AG08395 (cell line): ENCODE measurements at places on chromosomes 2 and 18.
A peak's percentile ranks its signal among the peaks of the same experiment; 100 is the strongest.

DNA sequence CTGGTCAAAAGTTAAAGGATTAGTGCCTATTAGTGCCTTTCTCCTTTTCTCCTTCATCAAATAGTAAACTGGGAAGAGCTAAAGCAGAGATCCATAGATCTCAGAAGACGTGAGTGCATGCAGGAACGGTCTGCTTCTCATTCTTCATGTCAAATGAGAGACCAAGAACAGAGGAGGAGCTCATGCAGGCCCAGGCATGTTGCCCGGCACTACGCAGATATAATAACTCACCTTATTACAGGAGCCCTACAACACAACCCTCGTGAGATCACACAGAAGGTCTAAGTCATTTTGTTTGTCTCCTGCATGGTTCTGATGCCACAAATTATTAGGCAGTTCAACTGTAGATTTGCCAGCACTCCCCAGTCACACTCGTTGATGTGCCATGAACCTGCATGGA, 71.8 kb downstream of the CMPK2 start:
- DNase-seq, result no peak

GRCh38 chr2:105592288-105592687, 152.4 kb upstream of the NCK2 start:
- DNase-seq, result no peak

DNA sequence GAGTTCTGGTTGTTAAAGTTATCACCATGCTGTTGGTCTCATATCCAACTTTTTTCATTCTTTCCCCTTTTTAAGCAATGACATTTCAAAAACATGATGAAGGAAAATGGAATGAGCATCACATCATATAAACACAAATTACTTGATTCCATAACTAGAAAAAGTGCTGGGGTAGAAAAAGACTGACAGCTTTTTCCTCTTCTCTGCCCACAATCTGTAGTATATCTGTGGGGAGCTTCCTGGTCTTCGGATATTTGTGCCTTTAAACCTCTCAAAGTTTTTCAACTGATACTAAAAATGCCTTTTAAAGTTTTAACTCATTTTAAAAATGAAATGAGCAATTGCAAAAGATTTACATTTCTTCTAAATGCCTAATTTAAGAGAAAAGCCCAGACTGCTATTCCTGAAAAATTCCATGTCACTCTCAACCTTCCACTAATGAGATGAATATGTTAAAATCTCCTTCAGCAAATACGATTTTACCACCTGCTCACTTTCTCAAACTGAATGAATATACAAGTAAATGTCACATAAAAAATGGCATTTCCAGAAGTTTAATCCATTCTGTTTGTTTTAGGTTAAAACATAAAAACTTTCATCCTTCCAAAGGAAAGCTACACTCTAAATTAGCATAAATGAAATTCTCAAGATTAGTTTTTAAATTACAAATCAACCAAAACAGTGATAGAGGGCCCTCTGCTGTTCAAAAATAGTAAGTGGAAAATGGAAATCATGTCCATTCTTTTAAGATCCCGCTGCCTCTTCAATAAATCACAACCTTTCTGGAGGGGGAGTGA, 2.1 kb downstream of the DNAH7 start:
- peak; percentile 40 for DNase-seq

GRCh38 chr2:233430081-233430480, 75.8 kb downstream of the DGKD start:
- no peak for DNase-seq

DNA sequence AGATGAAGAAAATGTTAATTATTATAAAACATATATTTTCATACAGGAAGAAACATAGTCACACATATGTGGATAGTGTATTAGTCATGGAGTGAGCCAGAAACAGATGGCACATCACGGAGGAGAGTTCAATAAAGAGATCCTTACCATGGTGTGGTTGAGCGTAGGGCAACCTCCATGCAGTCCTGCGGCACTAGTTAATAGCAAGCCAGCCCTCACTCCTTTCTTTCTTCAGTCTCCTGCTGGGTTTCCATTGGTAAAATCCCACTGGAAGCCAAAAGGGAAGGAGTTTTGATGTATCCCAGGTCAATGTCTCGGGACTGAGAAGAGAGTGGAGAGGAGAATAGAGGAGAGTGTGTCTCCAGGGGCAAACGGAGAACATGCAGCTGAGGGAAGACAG, 328.1 kb downstream of the NR4A2 start:
- no peak for DNase-seq

DNA sequence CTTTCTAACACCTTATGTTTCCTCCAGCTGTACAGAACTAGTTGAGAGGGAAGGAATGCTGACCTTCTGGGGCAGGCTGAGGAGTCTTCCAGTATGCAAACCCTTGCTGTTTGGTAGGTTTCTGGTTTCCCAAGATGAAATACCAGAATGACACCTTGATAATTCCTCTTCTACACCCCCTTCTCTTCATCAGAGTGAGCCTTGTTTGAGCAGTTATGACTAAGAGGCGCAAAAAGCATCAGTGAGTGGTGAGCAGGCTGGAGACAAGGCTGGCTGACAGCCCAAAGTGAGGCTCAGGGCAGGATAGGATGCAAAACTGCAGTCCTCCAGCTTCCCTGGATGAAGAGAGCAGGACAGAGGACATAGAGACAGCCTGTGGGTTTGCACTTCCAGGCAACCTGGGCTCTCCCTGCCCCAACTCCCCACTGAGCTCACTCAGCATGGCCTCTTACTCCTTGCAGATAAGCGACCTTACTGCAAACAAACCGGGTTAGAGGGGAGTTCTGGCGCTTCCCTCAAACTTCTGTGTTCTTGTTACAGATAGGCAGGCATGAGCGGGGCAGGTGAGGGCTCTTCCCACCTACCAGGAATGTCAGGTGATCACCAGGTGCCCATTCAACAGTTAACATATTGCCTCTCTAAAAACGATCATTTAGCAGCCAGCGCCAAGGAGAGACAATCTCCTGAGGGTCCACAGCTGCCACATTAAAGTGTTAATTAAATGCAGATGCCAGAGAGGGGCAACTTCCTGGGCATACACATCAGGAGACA, 5.4 kb downstream of the MPPE1 start:
- no peak for DNase-seq

- DNase-seq, result no peak
Measured at GRCh38 chr2:109674894-109675534, 60.9 kb downstream of the SOWAHC start.

- no peak for DNase-seq
Measured at GRCh38 chr2:54550547-54550946, 94.4 kb downstream of the SPTBN1 start.

GRCh38 chr2:187642498-187642897, 88.3 kb upstream of the TFPI start:
- DNase-seq, result no peak

DNA sequence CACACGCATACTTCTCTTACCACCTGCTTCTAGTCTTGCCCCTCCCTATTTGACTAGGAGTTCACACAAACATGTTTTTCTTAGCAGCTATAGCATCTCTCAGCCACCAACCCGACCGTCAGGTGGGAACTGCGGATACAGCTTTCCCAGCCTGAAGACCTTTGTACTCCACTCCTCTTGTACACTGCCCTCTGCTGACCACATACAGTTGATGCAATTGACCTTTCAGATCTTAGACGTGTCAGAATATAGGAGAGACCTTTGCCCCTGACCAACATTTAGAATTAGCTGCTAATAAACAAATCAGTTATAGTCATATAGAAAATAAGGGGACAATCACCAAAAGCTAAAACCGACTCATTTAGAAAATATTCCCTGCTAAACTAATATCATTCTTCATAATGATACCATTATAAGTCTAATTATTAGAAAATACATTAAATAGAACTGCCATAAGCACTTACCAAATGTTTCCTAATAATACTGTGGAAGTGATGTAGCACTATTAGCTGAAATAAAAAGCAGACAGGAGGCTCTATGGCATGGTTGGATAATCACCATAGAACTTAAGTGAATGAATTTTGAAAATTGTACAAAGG, 208.4 kb downstream of the RAD51AP2 start:
- peak; percentile 5 for DNase-seq

DNA sequence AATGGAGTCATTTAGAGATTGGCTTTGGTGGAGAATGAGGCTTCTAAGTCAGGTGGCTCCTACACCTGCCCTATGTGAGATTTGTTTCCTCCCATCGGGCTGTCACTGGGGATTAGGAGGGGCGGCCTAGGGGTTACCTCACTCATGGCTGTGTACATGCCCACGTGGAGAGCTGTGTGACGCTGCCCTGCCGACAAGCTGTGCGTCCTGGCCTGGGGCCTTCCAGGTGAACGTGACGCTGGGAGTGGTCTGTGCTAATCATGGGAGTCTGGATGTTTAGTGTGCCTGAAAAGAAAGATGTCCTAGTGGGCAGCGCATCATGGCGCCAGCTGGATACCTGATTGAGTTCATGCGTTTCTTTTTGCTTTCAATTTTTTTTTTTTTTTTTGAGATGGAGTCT, 14.0 kb downstream of the ASB1 start:
- no peak for DNase-seq

- no peak for DNase-seq
Measured at GRCh38 chr2:234091432-234091879, 41.0 kb downstream of the SPP2 start.

DNA sequence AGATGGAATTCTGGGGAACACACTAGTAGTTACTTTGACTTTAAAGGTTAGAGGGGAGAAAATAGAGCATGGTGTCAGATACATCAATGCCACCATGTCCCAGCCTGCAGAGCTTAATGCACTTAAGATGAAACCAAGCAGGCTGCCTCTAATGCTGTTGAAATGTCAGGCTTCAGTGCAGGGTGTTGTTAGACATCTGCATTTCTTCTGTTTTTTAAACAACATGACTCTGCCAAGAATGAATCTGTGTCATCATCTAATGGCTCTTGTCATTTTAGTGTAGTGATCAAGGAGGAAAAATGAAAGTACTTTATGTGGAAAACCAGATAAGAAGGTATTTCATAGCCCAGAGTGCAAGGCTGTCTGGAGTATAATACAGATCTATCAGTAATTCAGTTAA, 29.9 kb downstream of the LYPD1 start:
- DNase-seq, result no peak

DNA sequence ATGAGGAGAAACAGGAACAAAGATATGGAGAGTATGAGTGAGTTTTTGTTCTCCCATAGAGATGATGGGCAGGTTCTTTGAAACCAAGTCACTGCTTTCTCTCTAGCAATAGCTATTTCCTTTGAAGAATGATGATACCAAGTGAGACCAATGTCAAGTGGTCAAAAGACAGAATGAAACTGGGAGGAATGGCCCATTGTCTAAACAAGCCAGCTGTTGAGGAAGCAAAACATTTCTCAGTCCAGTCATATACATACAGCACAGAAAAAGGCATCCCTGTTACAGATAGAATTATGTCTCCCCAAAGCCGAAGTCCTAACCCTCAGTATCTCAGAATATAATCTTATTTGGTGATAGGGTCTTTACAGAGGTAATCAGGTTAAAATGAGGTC, 66.1 kb upstream of the EPC2 start:
- no peak for DNase-seq

GRCh38 chr2:68796295-68796905, 61.8 kb downstream of the ARHGAP25 start:
- no peak for DNase-seq

DNA sequence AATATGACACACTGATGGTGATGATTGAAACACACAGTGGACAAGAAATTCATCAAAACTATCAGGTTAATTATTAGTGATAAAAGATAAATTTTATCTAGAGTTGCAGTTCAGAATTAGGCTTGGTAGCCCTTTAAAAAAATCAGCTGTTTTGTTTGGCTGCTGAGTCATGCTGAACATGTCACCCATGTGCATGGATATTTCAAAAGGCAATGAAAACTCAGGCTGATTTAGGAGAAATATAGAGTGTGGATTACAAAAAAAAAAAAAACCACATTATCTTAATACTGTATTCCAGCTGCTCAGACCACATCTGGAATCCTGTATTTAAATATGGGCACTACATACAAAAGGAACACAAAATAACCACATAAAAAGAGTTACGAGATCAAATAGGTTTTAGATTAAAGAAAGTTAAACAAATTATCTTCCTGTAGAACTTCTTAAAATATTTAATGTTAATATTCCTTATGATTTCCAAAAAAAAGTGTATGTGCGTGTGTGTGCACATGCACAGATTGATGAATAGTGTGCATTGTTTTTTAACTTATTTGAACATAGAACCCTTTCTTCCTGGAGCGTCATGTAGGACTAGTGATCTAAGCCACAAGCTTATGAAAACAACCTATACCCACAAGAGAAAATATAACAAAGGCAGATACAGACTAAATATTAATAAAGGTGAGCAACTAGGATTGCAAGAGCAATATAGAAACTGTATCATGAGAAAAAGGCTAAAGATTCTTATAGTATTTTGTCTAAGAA, 186.2 kb downstream of the STK39 start:
- peak; percentile 70 for DNase-seq

DNA sequence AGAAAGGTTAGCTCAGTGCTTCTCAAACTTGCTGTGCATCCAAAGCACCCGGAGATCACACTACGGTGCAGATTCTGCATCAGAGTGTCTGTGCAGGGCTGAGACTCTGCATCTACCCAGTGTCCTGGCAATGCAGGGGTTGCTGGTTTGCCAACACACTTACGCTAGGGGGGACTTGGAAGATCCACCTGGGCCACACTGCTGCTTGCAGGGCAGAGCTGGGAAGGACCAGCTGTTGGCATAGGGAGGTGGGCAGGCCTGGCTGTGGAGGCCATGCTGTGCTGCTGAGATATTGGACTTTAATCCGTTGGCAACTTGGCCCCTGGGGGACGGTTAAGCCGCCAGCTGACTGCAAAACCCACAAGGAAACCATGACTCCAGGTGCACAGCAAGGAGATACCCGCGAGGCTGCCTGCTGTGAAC, 397.6 kb upstream of the HS6ST1 start:
- DNase-seq, result no peak

- no peak for DNase-seq
Measured at GRCh38 chr2:62283147-62283546, 87.2 kb downstream of the B3GNT2 start.

GRCh38 chr2:80086831-80087230, 217.7 kb downstream of the LRRTM1 start:
- peak; percentile 87 for DNase-seq

DNA sequence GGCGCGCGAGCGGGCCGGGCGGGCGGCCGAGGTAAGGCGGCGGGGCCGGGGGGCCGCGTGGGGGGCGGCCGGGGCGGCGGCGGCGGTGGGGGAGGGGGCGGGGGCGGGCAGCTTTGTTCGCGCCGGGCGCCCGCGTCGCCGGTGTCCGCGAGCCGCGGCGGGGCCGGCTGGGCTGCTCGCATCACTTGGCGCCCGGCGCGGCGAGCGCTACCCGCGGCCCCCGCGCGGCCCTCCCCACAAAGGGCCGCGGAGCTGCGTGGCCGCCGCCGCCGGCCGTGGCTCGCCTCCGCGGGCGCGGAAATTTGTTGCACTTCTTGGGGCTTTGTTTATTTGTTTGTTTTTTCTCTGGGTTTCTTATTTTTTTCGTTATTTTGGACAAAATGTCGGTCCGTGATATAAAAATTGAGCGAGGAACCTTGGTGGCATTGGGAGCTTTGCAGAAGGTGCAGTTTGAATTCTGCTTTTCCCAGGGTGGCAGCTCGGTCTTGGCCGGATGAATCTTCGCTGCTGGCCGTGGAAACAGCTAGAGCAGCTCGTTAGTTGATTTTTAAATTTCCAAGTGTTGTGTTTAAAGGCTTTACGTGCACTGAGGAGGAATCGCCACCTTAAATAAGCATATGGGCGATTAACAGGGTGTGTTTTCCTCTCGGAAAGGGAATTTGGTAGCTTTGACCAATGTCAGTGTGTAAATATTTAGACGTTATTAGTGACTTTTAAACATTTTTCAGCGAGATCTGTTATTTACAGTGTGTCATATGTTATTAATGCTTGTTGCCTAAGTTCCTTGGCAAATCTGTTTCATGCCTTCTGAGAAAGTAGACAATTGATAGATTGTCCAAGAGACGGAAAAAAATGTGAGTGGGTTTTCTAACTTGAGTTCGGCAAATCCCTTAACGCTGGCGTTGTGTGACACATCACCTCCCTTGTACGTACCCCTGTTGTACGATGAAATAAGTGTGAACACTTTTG, 822 bp downstream of the UBE2E3 start:
- peak; percentile 21 for DNase-seq
